ENCODE measurements at places on chromosomes 6 and 20.

DNA sequence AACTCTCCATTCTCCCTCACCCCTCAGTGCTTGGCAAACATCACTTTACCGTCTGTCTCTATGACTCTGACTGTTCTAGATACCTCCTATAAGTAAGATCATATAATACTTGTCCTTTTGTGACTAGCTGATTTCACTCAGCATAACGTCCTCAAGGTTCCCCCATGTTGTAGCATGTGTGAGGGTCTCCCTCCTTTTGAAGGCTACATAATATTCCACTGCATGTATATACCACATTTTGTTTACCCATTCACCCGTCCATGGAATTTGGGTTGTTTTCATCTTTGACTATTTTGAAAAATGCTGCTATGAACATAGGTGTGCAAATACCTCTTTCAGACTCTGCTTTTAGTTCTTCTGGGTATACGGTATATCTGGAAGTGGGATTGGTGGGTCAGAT, 28.3 kb downstream of the CTCFL start:
- DNase-seq: no peak

DNA sequence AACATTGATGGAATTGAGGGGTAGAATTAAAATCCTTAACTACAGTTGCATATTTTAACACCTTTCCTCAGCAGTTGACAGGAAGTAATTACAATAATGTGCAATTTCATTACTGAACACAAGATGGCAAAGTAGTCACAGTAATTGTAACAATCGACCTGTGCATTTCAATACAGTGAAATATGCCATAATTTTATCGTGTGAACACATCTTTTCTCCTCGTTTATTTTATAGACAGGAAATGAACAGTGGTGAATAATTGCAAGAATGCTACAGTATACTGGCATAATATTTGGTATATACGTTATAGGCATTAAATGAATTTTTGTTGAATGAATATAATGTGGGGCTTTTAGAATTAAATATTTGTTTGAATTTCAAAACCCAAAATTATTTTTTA, 25.0 kb downstream of the CYB5R4 start:
- no peak for DNase-seq

DNA sequence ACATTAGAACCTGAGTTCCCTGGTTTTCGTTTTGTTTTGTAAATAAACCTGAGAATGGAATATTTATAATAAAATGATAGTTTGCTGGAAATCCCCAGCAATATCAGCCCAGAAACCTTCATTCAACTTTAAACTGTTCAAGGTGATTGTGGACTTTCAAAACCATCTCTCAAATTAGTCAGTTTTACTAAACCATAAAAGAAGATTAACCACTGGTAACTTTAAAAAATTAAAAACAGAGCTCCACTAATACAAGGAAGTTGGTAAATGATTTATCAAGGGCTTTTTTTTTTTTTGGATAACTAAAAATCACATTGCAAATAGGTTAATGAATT, 10.0 kb downstream of the MBOAT1 start:
- no peak for DNase-seq

DNA sequence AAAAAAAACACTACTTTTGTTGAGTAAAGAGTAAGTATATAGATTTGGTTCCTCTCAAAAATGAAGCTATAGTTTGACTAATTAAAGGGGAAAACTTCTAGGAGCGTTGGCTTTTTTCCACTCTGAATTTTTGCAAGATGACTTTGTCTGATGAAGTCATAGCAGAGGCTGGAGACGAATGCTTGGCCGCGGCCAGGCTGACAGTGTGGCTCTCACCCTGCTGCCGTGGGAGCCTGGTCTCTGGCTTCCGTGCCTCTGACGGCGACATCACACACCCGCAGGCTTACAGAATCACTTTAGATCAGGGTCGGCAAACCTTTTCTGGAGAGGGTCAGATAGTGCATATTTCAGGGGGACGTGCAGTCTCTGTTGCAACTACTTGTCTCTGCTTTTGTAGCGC, 145.0 kb downstream of the PHACTR3 start:
- DNase-seq: peak; percentile 55

DNA sequence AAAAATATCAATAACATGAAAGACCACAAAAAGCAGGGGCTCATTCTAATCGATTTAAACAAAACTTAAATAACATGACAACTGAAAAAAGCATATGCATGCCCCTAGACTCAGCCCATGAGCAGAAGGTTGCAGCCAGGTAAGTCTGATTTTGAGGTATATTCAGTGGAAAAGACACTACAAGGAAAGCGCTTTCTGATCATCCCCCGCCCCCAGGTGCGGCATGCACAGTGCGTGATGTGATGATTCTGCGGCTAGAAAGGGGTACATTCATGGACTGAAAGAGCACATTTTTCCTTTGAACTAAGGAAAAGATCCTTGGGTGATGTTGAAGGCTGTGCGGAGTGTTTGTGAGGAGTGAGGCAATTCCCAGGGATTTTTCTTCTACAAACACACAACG, 16.9 kb upstream of the FOXC1 start:
- no peak for DNase-seq

- DNase-seq: peak; percentile 3
Measured at GRCh38 chr20:1330075-1330830, 1.3 kb upstream of the SDCBP2 start.
